Daoy (cell line): ENCODE measurements at places on chromosomes 12 and 14.
A peak's percentile ranks its signal among the peaks of the same experiment; 100 is the strongest.

- DNase-seq, result peak; percentile 5
Measured at GRCh38 chr12:22821985-22822384, 197.0 kb downstream of the ETNK1 start.

- no peak for DNase-seq
Measured at GRCh38 chr12:111677186-111677585, 8.6 kb downstream of the BRAP start.

- DNase-seq, result no peak
Measured at GRCh38 chr14:95192311-95192710, 35.0 kb upstream of the DICER1 start.

DNA sequence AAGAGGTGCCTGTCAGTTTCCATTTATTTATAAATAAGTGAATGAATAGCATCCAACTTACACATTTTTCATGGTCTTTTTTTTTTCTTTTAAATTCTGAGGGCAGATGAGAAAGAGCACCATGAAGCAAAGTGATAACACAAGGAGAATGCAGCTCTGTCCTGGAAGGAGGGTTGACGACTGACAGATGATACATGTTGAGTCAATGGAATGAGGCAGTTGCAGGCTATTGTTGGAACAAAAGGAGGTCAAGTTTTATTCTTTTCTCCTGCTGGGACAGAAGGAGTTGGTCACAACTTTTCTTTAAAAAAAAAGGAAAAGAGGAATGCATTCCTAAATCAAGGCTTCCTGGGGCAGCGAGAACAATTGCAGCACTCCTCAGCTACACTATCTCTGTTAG is 119.9 kb upstream of the PLEKHG7 start:
- DNase-seq, result no peak

DNA sequence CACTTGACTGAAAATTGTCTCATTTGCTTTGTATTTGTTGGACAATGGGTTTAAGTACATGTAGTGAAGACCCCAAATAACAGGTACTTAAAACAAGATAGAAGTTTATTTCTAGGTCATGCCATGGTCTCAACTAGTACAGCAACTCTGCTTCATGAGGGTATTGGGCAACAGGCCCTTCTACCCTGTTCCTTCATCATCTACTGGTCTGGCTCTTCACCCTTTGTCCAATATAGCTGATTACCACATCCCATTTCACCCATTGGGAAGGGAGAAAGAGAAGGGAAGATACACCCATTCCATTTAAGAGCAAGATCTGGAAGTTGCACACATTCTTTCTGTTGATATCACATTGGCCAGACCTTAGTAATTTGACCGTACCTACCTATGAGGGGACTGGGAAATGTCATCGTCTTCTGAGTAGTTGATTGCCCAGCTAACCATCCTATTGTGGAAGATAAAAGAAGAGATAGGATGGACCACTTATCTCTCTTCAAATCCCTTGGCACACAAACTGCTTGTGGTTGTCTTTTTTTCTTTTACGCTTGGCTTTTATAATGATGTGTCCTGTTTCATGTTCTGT is 104.6 kb downstream of the DIP2B start:
- no peak for DNase-seq

DNA sequence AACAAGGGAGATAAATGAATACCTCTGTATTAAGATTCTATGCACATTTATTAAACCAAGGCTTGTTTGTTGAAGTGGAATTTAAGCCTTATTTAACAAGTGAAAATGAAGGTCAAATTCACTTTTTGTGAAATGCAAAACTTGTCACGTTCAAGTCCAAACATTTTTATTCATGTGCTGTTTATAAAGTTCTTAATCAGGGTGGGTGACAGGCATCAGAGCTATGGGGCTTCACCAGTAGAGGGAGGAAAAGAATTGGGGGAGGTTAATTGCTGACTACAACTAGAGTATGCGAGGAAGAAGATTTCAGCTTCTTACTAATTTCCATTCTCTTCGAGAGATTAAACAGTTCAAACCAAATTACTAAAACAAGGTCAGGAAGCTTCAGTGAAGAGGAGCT is 9.7 kb downstream of the MOK start:
- DNase-seq, result no peak

DNA sequence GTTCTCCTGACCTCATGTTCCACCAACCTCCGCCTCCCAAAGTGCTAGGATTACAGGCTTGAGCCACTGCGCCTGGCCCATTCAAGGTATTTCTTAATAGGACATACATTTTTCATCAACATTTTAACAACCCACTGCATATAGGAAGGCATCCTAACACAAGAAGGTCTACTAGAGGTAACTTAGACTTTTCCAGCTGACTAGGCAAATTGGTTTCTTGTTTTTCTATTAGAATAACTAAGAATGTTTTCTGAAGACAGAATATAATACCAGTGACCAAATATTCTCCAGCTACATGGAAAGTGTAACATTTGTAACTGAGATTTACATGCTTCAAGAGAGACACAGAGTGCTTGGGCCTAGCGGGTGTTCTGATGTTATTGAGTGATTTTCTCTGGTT is 14.2 kb upstream of the PRB4 start:
- DNase-seq, result no peak

DNA sequence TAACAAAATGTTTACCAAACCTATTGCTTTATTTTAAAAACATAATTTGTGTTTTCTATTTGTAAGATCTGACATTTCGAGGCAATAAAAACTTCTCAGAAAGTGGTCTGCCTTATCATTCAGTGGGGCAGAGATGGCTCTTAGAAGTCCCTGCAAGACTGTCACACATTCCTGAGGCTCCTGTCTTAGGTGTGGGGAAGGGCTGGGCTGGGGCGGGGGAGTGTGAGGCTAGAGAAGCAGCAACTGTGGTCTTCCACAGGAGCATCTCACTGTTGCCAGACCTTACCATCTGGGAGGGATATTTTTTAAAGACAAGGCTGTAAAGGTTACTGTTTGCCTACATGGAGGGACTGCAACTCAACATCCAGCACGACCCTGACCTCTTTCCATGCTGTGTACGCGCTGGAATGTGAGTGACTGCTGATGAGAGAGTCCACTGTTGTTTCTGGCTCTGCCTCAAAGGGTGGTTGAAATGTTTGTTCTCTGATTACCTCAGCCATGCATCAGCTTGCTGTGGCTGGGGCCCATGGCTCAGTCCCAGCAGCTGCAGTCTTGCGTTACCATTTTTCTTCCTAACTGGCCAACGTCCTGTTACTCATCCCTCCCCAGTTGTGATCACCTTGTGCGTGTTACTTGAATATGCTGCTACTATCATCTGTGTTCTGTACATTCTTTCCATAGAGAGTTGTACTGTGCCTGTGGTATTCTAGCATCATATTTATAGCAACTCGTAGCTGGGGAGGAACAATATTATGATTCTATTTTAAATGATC is 12.4 kb downstream of the ERG28 start:
- peak; percentile 96 for DNase-seq

GRCh38 chr12:105018776-105019175 is 32.7 kb downstream of the NOPCHAP1 start:
- no peak for DNase-seq

- DNase-seq, result no peak
Measured at GRCh38 chr14:40911141-40911540, 695.5 kb upstream of the LRFN5 start.

DNA sequence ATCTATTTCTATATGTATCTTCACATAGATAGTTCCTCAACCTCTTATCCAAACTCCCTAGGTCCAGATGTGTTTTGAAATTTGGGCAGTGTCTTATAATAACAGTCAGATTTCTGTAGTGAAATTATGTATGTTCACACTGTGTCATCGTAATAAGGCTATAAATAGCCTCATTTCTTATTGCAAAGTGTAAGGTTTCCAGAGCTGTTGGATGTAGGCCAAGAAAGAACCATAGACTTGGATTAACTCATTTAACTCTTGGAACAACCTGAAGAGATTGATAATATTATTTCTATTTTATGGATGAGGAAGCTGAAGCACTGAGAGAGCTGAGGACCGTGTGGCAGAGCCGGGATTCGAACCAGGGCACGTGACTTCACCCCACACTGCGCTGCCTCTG is 49.0 kb upstream of the PIWIL1 start:
- peak; percentile 23 for DNase-seq

- DNase-seq, result no peak
Measured at GRCh38 chr12:30999723-31000122, 73.2 kb downstream of the TSPAN11 start.

DNA sequence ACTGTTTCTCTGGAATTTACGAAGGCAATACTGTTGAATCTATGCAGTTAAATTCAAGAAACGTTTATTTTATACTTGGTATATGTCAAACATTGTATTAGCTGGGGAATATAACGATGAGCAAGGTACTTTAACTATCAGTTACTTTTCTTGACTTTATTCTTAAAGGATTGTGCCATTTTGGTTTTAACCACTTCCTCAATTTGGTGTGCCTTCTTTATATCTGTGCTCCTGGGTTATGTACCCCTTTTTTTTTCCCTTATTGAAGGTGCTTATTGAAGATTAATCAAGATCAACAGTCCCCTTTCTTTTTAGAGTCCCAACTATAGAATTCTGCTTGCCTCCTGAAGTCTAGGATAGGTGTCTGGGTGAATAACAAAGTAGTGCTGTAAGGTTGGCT is 5.8 kb downstream of the RAB21 start:
- DNase-seq, result no peak

DNA sequence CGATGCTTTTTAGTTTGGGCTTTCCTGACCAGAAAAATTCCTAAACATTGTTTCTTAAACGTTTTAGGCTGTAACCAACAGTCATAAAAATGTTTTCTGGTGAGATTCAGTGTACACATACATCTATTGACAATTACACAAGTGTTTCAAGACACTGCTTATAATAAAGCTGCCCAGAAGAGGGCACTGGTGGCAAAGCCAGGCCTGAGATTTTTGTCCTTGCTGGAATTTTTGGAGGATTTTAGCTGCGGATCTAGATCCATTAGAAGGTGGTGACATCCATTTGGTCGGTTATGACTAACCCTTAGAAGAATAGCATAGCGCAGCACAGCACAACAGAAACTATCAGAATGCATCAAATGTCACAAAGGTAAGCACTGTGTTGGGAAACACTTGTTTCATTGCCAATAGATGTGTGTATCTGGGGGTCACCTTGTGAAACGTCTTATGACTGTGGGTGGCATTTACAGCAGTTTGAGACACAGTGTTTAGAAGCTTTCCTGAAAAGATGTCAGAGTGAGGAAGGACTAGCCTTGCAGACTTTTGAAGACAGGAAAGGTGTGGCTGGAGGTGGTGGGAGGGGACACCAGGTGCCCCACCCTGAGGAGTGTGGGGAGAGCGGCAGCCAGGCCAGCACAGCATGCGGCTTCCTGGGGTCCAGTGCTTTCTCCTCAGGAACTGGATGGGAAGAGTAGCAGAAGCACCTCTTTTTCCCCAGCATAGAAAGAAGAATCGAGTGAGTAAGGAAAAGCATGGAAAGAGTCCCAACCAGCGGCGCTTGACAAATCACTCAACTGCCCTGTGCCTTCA is 54.7 kb upstream of the FKBP4 start:
- DNase-seq, result peak; percentile 10
